Stimulated activated CD8-positive, alpha-beta memory T cell treated with anti-CD3 and anti-CD28 coated beads, Interleukin-15, amount 100 ng/mL, for 48 hours (primary cell): ENCODE measurements at places on chromosomes 7 and 10.

GRCh38 chr10:1923586-1923985 is 186.3 kb upstream of the ADARB2 start:
- no peak for DNase-seq

- DNase-seq: no peak
These were observed 42.1 kb downstream of the CYP51A1 start for GRCh38 chr7:92092210-92092609.

DNA sequence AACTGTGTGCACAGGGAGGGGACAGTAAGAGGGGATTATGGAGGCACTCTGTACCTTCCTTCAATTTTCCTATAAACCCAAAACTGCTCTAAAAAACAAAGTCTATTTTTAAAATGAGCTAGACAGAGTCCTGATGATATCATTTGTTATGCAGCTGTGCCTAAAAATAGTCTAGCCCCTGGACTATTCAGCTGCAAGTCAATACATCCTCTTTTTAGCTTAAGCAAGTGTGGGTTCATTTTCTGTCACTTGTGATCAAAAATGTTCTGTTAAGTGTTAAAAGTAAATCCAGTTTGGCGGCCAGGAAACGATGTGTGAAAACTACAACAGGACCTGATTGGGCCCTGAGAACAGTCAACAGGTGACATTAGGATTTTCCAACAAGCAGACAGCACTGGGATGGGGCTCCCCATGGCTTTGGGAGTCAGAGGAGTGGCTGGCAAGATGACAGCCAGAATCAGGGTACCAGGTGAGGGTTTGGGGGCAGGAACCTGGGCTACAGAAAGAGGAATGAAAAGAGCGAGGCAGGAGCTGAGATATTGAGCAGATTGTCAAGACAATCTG is 33.9 kb downstream of the FAM107B start:
- DNase-seq: no peak

- no peak for DNase-seq
These were observed 36.7 kb downstream of the PTPRN2 start for GRCh38 chr7:158550886-158551452.

- no peak for DNase-seq
These were observed 265.5 kb upstream of the FERD3L start for GRCh38 chr7:19410691-19411090.

- DNase-seq: peak; percentile 47
These were observed 10.3 kb downstream of the ZNF775 start for GRCh38 chr7:150389532-150389816.

GRCh38 chr7:116953906-116954838 is 871 bp downstream of the ST7 start:
- no peak for DNase-seq

DNA sequence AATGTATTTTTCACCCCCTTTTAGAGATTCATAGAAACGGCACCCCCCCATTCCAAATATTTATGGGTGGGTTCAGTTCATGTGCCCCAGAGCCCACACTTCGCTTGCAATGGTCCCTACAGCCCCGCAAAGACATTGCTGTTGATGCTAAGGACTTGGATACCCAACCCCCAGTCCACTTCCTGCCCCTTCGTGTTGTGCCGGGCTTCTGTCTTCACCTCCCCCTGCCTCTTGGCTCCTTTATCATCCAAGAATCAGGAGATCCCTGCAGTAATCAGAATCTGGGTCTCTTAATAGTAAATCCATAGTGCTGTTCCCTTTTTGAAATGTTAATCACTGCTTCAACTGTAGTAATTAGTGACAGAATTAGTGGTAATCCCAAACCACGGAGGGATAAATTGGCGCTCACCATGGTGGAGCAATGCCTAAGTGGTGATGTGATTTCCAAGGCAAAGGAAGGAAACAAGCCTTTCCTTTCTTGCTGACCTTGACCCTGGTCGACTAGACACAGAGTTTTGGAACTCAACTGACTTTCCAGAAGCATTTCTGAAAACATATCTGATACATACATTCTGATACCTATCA is 67.7 kb downstream of the HK1 start:
- no peak for DNase-seq

GRCh38 chr10:77152256-77152655 is 485.4 kb downstream of the KCNMA1 start:
- DNase-seq: no peak

DNA sequence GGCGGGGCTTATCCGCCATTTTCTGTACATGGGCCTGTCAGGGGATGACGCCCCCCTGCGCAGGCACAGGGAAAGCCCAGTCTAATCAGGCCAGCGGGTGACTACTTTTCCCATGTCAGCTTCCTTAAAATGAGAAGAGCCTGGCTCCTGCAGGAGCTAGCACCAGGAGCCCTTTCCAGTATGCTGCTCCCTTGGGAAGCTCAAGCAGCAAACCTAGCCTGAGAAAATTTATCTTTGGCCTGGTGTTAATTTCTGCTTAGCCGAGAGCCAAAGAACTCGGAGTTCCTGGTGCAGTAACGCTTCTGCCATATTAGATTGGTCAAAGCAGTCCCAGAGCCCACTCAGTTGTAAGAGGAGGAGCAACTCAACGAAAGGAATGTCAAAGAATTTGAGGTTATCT is 239.0 kb upstream of the PHYHIPL start:
- DNase-seq: no peak

- DNase-seq: no peak
These were observed 126.6 kb upstream of the RAB11FIP2 start for GRCh38 chr10:118173296-118173695.

GRCh38 chr10:118958984-118959925 is 70.3 kb upstream of the NANOS1 start:
- no peak for DNase-seq

- no peak for DNase-seq
These were observed 91.9 kb downstream of the PCGF5 start for GRCh38 chr10:91312382-91312733.
